Stimulated activated CD8-positive, alpha-beta memory T cell treated with anti-CD3 and anti-CD28 coated beads, Interleukin-15, amount 100 ng/mL, for 1 hour (primary cell): ENCODE measurements at places on chromosomes 6 and 20.

DNA sequence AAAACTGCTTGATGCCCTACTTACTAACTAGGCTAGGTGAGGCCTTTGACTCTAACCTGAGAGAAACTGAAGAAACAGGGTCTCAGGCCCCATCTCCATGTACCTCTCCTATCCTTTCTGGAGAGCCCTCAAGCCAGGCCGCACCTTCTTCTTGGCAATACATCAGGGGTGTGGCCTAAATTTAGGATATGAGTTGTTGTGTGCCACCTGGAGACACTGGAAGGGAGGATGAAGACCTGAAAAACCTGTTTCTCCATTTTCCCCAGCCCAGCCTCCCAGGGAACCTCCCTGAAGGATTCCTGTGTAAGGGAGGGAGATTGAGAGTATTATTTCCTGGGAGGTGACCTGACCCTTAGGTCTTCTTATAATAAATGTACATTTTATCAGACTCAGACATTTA lies 3.1 kb downstream of the LY6G6D start:
- no peak for DNase-seq

DNA sequence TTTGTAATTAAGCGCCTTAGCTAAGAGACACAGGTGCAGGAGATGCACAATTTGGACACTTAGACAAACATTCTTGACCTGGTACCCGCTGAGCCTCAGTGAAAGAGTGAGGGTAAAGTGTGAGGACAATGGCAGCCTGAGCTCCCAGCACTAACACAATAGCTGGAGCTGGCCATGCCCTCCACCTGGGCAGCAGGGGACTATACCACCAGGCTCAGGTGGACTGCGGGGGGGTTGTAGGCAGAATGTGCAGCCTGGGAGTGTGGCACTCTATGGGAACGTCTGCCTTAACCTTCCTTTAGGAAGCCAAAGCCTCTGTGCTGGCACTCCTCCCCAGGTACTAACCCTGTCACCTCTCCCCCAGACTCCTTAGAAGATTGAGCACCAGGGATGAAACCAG lies 23.6 kb downstream of the PRKN start:
- DNase-seq, result no peak

DNA sequence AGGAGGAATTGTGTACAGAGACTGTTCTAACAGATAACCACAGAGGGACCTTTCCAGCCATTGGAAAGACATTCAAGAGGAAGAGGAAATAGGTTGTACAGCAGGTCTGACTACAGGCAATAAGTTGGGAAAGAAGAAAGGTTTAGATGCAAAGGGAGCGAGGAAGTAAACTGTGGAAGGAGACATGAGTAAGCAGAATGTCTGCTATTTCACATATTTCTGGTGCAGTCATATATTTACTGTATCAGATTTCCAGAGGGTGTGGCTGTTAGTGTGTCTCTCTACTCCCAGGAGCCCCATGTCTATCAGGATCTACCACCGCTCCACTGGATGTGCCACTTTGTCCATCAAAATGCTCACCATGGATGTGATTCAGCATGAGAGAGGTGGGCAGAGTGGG lies 25.9 kb downstream of the MRS2 start:
- no peak for DNase-seq

DNA sequence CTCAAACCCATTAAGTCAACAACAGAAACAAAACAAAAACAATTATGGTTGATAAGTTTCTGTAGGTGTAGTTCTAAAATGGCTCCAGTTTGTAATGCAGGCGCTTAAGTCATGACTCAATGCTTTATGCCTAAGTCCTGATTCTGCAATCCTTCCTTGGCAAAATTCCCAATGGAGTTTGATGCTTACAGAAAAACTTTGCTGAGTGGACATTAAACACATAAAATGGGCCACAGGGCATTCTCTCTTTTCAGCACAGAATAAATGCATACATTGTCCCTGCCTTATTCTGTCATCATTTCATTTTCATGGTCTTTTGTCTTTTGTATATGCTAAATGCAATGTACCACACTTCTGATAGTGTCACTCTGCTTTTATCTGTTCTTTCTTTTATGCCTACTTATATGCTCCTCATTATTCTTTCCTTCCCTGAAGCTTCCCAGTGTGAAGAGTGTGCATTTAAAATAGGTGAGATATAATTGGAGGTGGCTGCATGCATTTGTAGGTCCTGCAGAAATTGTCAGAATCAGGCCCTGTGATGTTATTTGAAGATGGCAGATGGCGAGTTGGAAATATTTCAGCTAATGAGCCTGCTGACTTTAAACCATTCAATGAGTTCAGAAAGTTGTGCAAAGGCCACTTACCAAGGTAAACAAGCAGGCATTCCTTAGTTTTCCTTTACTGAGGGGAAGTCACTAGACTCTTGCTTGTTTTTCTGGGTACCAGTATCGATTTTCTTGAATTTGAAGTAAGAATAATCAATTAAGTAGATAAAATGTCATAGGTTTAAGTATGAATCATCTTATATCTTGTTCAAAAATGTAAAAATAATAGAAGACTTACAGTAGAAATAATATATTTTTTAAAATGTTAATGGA lies 313.1 kb downstream of the TRDN start:
- DNase-seq, result no peak

GRCh38 chr6:168268755-168269154 lies 50.8 kb downstream of the DACT2 start:
- DNase-seq, result no peak

DNA sequence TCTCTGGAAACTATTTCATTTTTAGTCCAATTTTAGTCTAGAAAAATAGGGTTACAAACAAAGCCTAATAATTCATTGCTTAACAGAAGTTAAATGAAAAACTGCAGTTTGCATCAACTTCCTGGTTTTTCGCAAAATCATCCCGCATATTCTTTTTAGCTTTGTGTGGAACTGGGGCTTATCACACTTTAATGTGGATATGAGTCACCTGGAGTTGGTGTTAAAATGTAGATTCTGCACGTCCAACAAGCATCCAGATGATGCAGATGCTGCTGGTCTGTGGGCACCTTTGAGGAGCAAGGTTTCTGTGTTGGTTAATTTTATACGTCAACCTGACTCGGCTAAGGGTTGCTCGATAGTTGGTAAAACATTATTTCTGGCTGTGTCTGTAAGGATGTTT lies 126.1 kb downstream of the PLCB4 start:
- DNase-seq, result no peak

DNA sequence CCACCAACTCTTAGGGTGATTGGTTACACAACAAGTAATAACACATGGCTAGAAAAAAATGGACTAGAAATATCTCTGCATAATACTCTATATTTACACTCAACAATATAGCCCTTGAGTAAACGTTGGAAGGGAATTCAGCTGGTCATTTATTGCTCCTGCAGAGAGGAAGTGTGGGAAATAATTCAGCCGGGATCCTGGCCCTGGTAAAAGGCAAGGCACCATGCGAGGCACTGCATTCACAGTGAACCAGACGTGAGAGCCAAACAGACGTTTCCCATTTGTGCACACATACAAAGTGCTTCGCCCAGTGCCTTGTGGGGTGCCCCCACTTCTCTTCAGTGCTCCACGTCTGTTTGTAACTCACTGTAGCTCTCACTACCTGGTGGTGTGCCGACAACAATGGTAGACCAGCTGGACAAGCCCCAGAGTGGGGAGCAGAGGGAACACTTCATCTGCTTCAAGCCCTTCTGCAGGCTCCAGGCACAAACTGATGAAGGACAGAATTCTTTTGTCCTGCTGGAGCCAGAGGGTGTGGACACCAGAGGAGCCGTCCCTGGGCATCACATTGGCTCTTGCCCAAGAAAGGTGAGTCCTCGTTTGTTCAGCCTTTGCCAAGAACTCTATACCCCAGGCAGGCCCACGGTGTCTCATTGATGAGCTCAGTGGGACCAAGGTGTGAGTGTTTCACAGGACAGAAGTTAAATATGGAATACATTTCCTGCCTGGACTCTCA lies 18.8 kb downstream of the SYNDIG1 start:
- DNase-seq, result no peak

DNA sequence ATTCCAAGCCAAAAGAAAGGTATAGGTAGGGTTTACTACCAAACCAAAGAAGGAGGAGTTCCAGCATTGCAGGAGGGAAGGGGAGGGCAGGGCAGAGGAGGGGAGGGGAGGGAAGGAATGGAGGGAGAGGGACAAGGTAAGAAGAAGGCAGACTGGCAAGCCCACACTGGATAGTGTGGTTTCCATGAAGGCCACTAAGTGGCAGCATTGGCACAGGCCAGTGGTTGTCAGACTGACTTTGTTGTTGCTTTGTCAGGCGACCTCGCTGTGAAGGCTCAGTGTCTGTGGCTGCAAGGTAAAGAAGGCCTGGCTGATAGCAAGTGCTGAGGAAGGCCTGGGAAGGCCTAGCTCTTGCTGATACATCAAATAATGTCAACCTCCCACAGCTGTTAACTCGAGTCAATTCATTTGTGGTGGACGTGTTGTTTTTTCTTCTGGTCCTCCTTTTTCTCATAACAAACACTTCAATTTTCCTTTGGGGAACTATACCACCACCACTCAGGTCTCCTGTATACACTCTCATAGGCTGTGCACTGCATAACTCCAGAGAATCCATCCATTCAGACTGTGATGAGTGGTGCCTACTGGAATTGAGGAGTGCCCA lies 7.7 kb upstream of the ZNF334 start:
- DNase-seq, result peak; percentile 11

DNA sequence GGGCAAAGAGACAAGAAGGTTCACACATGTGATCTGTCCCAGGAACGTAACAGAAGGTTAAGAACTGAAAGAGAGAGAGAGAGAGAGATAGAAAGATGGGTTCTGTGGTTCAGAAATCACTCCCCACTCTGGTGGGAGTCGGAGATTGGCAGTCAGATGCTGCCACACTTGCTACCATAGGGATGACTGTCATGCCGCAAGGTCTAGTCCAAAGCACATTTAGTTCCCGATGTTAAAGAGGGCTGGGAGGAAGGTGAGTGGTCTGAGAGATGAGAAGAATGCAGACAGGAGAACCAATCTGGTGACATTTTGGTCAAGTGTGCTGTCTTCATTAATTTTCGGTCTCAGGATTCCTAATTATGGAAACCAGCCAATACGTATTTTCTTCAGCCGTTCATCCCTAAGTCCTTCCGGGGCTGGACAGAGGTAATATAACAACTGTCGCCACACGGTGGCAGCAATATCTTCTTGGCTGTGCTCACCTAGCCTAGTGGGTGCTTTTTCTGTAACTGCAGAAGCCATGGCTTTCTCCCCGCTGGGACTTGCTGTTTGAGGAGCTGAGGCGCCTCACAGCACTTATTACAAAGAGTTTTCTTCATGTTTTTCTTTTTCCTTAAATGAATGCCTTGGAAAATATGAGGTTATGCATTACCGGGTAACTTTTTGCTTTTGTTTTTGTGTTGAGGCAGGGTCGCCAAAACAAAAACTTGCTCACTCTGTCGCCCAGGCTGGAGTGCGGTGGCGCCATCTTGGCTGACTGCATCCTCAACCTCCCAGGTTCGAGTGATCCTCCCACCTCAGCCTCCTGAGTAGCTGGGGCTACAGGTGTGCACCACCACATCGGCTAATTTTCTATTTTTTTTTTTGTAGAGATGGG lies 46.0 kb downstream of the SLC35D3 start:
- peak; percentile 22 for DNase-seq

DNA sequence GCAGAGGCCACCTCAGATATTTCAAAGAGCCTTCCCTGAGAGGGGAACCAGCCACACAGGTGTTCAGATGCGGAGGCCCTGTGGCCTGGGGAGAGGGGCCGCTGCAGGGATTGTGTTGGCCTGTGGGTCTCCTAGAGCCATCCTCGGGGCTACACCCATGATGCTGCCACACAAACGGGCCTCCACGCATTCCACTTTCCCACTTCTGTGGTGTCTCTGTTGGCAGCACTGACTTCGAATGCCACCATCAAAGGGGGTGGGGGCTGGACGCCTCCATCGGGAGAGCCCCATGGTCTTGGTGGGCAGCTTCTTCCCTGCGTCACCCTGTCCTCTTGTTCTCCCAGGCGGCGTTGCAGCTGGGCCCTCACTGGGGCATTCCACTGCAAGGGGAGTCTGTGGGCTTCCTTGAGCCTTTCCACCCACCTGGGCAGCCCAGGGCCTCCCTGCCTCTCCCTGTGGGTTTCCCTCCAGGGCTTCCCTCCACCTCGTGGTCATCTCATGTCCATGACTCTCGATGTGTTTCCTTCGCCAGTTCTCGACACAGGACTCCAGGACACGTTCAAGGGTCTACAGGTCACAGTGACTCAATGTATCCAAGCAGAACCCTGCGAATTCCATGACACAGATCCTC lies 145.5 kb downstream of the ERMARD start:
- DNase-seq, result no peak

- no peak for DNase-seq
Measured at GRCh38 chr20:8983478-8984345, 85.2 kb upstream of the PLCB4 start.

- peak; percentile 6 for DNase-seq
Measured at GRCh38 chr6:157235600-157236039, 87.7 kb downstream of the TMEM242 start.

DNA sequence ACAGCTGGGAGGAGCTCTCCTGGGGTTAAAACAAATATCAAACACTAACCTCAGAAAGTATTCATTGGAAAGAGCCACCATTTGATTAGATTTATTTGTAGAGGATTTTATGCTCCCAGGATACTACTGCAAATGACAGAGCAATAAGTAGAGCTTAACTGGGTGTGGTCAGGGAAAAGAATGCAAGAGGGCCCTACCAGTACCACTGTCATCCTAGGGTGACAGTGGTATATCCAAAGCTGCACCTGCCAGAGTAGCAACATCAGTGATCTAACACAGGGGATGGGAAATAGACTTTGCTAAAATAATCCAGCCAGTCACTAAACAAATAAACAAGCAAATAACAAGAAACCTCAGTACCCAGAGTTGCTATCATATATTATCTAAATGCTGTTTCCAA lies 29.7 kb downstream of the ERGIC3 start:
- DNase-seq, result no peak

- no peak for DNase-seq
Measured at GRCh38 chr6:124968401-124968800, 6.2 kb downstream of the RNF217 start.

DNA sequence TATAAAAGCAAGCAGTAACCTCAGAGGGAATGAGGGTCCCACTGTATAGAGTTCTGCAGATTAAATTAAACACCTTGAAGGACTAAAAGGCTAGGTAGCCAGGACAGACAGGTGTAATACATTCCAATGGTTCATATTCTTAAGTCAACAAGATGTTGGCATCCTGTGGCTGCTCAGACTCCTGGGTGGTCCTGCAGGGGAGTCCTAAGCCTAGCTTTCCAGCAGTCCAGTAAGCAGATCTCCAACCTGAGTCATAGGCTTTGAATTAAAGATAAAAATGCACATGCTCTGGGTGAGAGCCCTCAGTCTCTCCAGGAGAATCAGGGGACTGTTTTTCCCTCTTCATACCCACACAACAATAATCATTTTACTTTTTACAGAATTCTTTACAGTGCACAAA lies 307.3 kb upstream of the SUPT3H start:
- no peak for DNase-seq

- DNase-seq, result no peak
Measured at GRCh38 chr6:131765804-131766135, 42.0 kb upstream of the ENPP1 start.

GRCh38 chr6:96104910-96105309 lies 89.1 kb downstream of the FUT9 start:
- no peak for DNase-seq

DNA sequence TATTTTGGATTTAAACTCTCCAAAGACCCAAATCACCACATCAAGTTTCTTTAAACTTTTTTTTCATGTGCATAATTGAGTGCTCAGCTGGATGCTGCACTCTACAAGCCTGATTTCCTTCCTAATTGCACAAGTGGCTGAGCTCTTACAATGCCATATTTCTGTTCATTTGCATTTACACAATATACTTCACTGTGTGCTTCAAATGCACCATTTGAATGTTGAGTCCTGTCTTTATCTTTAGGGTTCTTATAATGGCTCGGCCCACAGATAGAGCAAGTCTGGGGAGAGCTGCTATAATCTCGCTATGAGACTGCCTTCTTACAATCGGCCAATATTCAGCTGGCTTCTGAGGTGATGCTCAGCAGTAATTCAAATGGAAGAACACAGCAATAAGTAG lies 200.6 kb upstream of the MAP3K7 start:
- DNase-seq, result no peak
